ENCODE measurements at places on chromosomes 7 and 10. TPM values are rescaled to one million over a fixed set of nuclear protein-coding genes. Genes with fewer than 3 reads are reported as not detected.

MASTL gene
- total RNA-seq = 15.8 TPM

AKR1D1 gene
- not detected for total RNA-seq

CALHM2 gene
- total RNA-seq = 52.5 TPM

SMKR1 gene
- not detected for total RNA-seq

TMEM60 gene
- total RNA-seq = 37.7 TPM
